Karpas-422 (cell line): ENCODE measurements at places on chromosomes 1 and 21. TPM values are rescaled to one million over a fixed set of nuclear protein-coding genes. Genes with fewer than 3 reads are reported as not detected.

Gene NTNG1
- total RNA-seq = not detected in 2 replicates

Gene FCRL1
- 109 and 232 TPM in 2 replicates for total RNA-seq

Gene CYP4X1
- not detected in 2 replicates for total RNA-seq

Gene DPT
- not detected in 2 replicates for total RNA-seq

Gene DAB1
- total RNA-seq = 0.78 and 0.83 TPM in 2 replicates

Gene TSPAN1
- total RNA-seq = not detected in 2 replicates

Gene SGIP1
- total RNA-seq = not detected in 2 replicates

DNA sequence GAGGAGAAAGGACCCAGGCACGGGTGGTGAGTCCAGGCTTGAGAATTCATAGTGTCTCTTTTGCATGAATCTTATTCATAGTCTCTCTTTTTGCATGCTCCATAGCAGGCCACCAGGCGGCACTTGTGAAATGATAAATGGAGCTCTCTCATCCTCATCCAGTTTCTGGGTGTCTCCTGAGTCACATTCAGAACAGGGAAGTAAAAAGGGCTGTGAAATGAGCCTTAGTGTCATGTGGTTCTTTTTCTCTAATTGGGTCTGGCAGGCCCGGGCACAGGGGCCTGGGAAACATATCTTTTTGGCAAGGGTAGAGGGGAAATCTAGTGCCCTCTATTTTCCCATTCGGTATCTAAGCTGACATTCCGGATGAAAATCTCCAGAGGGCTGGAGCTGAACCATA lies 19.1 kb upstream of the NCF2 start:
- peak; percentile 87 for DNase-seq
- H3K4me3 ChIP-seq = peak overlapping the region; percentile 17; the same call in 1 of the 2 replicates
- H3K27ac ChIP-seq = no peak overlapping the region

DNA sequence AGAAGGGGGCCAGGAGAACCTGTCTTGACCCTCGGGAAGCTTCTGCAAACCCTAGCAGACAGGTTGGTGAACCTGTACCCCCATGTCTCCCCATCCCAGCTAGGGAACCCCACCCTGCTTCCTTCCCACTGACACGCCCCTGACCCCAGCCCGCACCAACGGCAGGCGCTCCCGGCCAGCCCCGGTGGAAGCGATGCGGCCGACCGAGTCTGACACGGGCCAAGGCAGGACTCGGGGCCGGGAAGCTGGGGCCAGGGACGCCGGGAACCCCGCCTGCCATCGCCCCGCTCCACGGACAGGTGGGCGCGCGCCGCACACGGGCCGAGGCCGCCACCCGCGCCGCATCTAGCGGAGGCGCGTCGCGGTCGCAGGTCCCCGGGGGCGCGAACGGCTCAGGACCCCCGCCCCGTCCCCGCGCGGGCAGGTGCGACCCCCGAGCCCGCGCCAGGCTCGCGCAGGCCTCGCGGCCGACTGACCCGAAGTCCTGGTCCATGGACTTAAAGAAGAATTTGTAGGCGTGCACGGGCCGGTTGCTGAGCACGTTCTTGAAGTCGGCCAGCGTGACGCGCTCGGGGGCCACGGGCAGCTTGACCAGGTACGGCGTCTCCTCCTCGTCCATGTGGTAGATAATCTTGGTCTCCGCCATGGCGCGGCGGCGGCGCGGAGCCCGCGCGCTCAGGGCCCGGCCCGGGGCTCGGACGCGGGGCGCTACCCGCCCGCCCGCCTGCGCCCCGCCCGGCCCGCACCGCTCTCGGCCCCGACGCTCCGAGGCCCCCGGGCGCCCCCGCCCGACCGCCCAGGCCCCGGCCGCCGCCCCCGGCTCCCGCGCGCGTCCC lies 580 bp downstream of the DVL1 start:
- H3K27me3 ChIP-seq = no peaks in the 10 kb centered on the region
- DNase-seq = peak; percentile 55
- peaks cover 57% of the 10 kb centered on the region for H3K4me1 ChIP-seq
- H3K27ac ChIP-seq = peak overlapping the region; percentile 86
- H3K4me3 ChIP-seq = peak overlapping the region; percentile 99

GRCh38 chr21:15183813-15184257 lies 119.0 kb upstream of the NRIP1 start:
- H3K36me3 ChIP-seq = no peaks in the 10 kb centered on the region
- no peaks in the 10 kb centered on the region for H3K27me3 ChIP-seq
- H3K27ac ChIP-seq = no peak overlapping the region
- DNase-seq = no peak
- no peaks in the 10 kb centered on the region for H3K4me1 ChIP-seq

DNA sequence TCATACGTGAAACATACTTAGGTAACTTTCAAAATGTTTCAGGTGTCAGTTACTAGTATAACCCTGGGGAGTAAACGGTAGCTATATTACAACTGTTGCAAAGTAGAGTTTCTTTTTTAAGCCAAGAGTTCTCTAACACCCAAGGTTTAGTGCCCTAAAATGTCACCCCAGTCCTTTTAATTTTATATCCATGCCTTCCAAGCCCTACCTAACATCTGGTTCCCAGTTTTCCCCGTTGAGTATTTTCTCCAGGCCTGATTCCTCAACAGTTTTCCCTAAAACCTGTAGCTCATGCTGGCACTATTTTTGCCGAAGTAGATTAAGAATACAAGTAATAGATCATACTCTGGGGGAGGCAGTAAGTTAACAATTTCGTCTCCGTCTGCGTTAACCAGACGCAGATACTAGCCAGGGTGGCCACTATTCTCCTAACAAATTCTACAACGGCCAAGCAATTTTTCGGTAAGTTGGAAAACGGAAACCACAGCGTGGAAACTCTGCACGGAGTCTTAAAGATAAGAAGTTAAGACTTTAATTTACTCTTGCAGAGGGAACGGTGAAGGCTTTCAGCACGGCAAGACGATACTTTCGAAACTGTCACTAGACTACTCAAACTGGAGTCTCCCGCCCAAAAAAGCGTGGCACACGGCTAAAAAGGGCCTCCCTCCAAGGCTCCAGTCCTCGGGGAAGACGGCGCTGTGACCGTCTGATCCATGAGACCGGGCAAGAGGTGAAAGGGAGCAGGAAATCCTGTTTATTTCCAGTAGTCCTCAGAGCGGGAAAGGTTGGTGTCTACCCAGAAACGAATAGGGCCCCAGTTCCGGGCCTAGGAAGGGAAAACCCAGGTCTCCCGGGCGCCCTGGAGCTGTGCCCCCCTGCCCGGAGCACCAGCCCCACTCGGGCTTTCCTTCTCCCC lies 945 bp downstream of the SRSF4 start:
- H3K36me3 ChIP-seq = peaks cover 30% of the 10 kb centered on the region; the same call in 1 of the 2 replicates
- H3K27ac ChIP-seq = peak overlapping the region; percentile 85
- H3K4me1 ChIP-seq = peaks cover 31% of the 10 kb centered on the region
- H3K27me3 ChIP-seq = no peaks in the 10 kb centered on the region
- DNase-seq = peak; percentile 65

- H3K4me3 ChIP-seq = no peak overlapping the region
- H3K27ac ChIP-seq = no peak overlapping the region
- DNase-seq = no peak
- H3K27me3 ChIP-seq = no peaks in the 10 kb centered on the region
- H3K4me1 ChIP-seq = no peaks in the 10 kb centered on the region
These were observed 70.2 kb downstream of the DNM3 start for GRCh38 chr1:171911506-171911905.

- peaks cover 37% of the 10 kb centered on the region for H3K4me1 ChIP-seq
- H3K27ac ChIP-seq = peak overlapping the region; percentile 73
- no peaks in the 10 kb centered on the region for H3K36me3 ChIP-seq
- H3K27me3 ChIP-seq = no peaks in the 10 kb centered on the region
These were observed 920 bp downstream of the MTR start for GRCh38 chr1:236795757-236796667.

GRCh38 chr1:44031252-44032169 lies at the start of gene SLC6A9:
SLC6A9 (minus strand) TSS chr1:44031462; CDS start chr1:44024277, 7,185 bp downstream.
- H3K36me3 ChIP-seq = no peaks in the 10 kb centered on the region
- DNase-seq = no peak
- H3K4me1 ChIP-seq = peaks cover 46% of the 10 kb centered on the region
- H3K27ac ChIP-seq = no peak within 1 kb of the TSS

- H3K27ac ChIP-seq = no peak overlapping the region
- no peaks in the 10 kb centered on the region for H3K27me3 ChIP-seq
- H3K36me3 ChIP-seq = no peaks in the 10 kb centered on the region
These were observed 3.8 kb upstream of the RGSL1 start for GRCh38 chr1:182446033-182446669.

- peaks cover 15% of the 10 kb centered on the region; the same call in 1 of the 2 replicates for H3K36me3 ChIP-seq
- H3K27me3 ChIP-seq = no peaks in the 10 kb centered on the region
- no peak overlapping the region for H3K27ac ChIP-seq
- DNase-seq = no peak
- no peaks in the 10 kb centered on the region for H3K4me1 ChIP-seq
These were observed 24.7 kb upstream of the PTCH2 start for GRCh38 chr1:44867801-44868200.

GRCh38 chr1:205271277-205271676 lies 43.5 kb downstream of the TMCC2 start:
- no peak for DNase-seq
- no peak overlapping the region for H3K4me3 ChIP-seq
- H3K27me3 ChIP-seq = no peaks in the 10 kb centered on the region
- no peak overlapping the region for H3K27ac ChIP-seq
- no peaks in the 10 kb centered on the region for H3K36me3 ChIP-seq

DNA sequence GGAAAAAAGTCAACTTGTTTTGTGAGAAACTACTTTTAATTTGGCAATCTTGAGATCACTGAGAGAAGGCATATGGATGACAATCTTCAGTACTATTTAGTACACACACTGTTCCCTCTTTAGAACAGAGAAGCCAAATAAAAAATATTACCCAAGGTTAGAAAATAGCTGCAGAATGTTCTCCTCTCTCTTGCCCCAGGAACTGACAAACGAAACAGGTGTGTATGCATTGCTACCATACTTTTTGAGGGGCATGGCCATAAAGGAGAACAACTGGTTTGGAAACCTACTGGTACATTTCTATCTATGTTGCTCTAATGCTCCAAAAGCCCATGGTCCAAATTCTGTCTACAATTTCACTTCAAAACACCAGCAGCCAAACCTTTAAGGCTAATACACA lies 5.7 kb downstream of the TOR1AIP2 start:
- peak overlapping the region; percentile 57 for H3K27ac ChIP-seq
- H3K27me3 ChIP-seq = no peaks in the 10 kb centered on the region
- no peak overlapping the region for H3K4me3 ChIP-seq

GRCh38 chr1:95604771-95605170 lies 370.8 kb downstream of the RWDD3 start:
- H3K27ac ChIP-seq = no peak overlapping the region
- no peak overlapping the region for H3K4me3 ChIP-seq
- no peak for DNase-seq

GRCh38 chr1:8155528-8156186 lies 129.5 kb upstream of the ERRFI1 start:
- H3K36me3 ChIP-seq = no peaks in the 10 kb centered on the region
- H3K4me3 ChIP-seq = no peak overlapping the region

- DNase-seq = no peak
- H3K4me3 ChIP-seq = no peak overlapping the region
- no peaks in the 10 kb centered on the region for H3K36me3 ChIP-seq
- H3K27ac ChIP-seq = no peak overlapping the region
These were observed 5.1 kb upstream of the HES4 start for GRCh38 chr1:1004780-1005697.

- peaks cover 14% of the 10 kb centered on the region for H3K4me1 ChIP-seq
- no peaks in the 10 kb centered on the region for H3K36me3 ChIP-seq
- DNase-seq = no peak
- no peak overlapping the region for H3K4me3 ChIP-seq
- H3K27me3 ChIP-seq = no peaks in the 10 kb centered on the region
These were observed 12.0 kb upstream of the LPGAT1 start for GRCh38 chr1:211842518-211842917.

GRCh38 chr1:115057661-115058254 lies 28.1 kb downstream of the TSHB start:
- no peak overlapping the region for H3K27ac ChIP-seq
- H3K4me3 ChIP-seq = no peak overlapping the region
- no peaks in the 10 kb centered on the region for H3K36me3 ChIP-seq
- H3K4me1 ChIP-seq = no peaks in the 10 kb centered on the region
- H3K27me3 ChIP-seq = no peaks in the 10 kb centered on the region
- DNase-seq = no peak
